ENCODE measurements at places on chromosomes 5 and 9.

GRCh38 chr9:133714606-133715294 lies 23.4 kb downstream of the SARDH start:
- DNase-seq, result peak; percentile 35

DNA sequence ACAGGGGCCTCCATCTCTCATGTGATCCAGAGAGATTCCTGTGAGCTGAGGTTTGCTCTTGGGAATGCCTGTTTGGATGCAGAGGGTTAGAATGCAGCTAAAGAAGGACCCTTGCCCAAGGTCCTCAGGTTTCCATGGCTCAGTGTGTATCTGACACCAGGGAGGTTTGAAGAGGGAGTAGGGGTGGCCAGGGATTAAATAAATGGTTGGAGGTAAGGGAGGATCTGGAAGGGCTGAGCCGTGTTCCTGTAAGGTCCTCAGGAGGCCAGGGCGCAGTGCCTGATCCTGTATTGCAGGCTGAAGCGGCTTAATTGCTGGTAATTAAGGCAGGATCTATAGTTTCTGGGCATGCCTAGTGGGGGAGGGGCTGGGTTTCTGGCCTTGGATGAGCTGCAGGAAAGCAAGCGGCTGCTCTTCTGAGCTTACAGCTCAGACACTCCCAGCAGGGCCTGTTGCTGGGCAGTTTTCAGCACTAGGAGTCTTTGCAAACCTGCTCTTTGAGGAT lies 41.5 kb upstream of the MAP1B start:
- peak; percentile 6 for DNase-seq

DNA sequence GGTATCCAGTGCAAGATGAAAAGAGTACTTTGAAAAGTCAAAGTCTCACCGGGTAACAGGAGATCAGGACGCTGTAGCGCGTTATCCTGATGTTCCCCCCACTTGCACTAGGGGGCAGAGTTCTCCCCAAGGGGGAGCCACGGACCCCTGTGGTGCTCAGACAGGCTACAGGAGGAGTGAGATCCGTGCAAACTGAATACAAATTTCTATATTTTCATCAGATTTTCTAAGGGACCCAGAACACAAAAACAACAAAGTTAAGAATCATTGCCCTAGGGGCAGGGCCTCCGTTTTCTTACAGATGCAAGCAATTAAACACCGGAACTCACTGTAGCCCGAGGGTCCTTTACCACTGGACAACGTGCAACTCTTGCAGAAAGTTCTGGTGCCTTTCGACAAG lies 2.0 kb downstream of the MYO10 start:
- peak; percentile 89 for DNase-seq

- DNase-seq, result no peak
Measured at GRCh38 chr5:78888580-78889368, 96.3 kb downstream of the ARSB start.

DNA sequence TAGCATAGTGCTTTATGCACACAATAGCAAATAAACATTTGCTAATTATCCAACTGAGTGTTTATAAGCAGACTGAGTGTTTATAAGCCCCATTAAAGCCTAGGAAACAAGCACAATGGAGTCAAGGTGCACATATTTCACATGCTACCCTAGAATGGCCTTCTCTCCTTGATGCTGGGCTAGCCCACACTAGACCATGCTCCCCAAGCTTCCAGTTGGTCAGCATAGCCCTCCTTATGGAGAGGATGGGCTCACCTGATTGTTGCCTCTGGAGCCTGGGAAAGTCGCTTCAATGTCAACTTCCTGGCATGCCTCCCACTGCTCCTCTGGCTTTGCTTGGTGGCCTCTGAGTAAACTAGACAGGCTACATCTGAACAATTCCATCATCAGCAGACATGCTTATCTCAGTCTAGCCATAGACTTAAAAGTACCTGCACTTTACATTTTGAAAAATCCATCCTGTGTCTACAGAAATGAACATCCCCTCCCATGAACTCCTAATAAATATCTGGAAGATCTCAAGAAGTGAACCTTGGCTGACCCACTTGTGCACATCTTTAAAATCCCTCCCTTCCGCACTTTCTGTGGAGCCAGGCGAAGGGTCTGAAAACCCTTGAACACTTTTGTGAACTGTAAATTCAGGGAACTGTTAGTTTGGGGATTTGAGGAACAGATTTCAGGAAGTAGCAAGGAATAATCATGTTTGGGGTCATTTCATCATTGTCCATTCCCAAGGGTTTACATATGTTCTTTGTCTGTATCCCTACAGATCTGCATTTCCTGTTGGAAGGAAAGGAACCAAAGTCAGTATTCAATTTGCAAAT lies 486.6 kb downstream of the ARHGEF28 start:
- no peak for DNase-seq

DNA sequence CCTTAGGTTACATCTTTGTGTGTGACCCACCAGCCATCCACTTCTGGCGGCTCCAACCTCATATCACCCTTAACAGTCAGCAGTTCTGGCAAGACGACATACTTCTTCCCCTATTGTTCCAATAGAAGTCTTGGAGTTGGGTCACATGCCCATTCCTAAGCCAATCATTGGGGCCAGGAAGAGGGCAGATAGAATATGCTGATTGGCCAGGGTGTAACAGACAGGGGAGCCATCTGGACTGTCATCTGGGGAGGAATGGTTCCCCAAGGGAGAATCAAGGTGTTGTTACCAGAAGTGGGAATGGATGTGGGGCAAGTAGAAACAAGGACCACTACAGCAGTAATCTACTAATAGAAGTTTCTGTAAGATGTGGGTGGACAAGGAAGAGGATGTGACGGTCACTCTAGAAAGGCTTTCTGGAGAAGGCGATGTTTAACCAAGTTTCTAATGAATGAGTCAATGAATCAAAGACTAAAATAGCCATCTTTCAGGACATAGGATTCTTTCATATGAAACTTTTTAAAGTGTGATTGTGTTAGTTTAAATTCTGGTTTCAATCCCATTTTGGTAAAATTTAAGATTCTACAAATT lies 200.4 kb downstream of the ARHGAP26 start:
- DNase-seq, result no peak

- DNase-seq, result no peak
Measured at GRCh38 chr9:89739511-89739910, 134.7 kb downstream of the GADD45G start.

DNA sequence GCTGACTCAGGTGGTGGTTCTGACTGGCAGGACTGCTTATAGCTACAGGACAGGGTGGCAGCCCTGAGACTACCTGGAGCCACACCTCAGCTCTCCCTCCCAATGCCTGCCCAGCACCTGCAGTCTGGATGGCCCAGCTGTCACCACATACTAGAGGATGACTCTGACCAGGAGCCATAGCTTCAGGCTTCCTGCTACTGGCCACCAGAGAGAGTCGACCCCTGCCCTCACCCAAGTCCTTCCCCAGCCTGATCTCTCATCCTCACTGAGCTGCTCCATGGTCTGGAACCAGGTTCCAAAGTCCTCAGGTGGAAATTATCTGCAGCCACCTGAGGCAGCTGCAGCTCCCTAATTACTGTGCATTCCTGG lies 25.6 kb upstream of the TDRD7 start:
- no peak for DNase-seq

GRCh38 chr5:624951-625230 lies 12.8 kb downstream of the CEP72 start:
- no peak for DNase-seq

- DNase-seq, result no peak
Measured at GRCh38 chr9:134459164-134459563, 132.9 kb downstream of the RXRA start.

DNA sequence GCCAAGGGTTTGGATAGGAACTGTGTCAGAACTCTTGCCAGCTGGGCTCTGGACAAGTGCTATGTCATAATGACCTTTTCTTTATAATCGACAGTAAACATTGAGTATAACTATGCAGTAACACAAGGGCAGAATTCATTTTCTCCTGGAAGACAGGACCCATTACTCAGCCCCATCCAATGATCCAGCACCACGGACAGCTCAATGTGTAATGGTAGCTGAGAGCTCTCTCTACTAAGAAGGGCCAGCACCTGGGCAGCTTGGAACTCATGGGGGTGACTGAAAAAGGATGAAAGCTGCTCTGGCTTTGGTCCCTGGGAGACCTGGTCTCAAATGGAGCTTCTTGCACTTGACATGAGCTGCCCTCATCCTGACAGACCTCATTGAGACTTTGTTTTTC lies 347.8 kb downstream of the TRIM32 start:
- no peak for DNase-seq

GRCh38 chr5:104353371-104353770 lies 790.8 kb upstream of the NUDT12 start:
- DNase-seq, result no peak

DNA sequence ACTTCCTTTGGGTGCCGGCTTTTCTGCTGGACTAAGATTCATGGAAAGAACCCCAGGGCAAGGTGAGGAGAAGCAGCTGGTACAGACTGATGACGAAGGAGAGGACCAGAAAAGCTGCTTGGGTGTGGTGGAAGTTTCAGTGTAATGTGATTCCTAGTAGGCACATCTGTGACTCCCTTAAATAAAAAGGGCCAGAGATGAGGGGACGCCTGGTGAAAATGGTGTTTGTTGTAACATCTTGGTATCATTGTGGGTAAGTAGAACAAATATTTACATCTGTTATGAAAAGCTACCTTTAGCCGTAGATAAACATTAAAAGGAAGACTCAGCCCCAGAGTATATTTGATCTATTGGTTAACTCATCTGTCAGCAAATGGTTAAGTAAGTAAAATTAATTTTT lies 33.8 kb downstream of the OTULINL start:
- no peak for DNase-seq

Measured in foreskin fibroblast (primary cell).